ENCODE measurements at places on chromosomes 5 and 9.

DNA sequence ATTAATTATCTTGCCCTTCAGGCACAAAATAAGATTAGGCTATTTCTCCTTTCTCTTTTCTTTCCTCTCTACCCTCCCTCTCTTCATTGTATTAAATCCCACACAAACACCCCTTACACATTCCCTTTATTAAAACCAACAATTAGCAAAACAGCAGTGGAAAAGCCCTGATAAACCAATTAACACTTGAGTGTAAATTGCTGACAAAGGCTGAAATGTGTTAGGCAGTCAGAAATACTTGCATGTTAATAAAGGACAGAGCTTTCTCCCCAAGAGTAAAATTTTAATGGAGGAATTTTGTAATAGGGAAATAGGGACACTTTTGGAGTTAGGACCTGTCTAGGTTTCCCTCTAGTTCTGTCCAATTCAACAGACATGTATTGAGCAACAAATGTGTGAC lies 370.9 kb downstream of the MRPS30 start:
- no peak for DNase-seq

DNA sequence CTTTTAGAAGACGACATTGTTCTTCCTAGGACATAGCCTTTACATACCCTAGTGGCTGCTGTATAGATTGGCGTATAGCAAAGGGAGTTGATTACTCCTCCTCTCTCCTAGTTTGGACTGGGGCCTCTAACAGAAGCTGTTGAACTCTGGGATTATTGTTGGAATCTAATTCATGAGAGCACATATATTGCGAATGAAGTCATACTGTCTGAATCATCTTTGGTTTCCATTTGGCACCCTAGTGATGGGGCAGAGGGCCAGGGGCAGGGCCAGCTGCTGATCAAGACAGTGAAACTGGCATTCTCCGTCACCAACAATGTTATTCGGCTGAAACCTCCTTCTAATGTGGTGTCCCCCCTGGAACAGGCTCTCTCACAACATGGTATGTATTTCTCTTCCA lies 40.3 kb downstream of the NUP188 start:
- no peak for DNase-seq

DNA sequence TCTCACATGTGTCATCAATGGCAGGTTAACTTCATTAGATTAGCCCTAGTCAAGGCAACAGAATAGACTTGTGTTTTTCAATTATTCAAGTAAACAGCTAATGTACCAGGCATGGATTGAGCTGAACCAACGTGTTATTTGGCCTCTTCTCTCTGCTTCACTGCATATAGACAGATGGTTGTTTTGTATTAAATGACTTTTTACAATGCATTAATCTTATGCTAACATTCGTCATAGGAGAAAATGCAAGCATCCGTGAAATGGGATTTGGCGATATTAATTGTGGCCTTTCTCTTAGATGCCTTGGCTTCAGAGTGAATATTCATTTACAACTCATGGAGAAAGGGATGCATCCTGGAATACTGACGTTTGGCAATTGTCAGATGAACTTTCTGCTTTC lies 208.0 kb downstream of the KCTD16 start:
- no peak for DNase-seq

DNA sequence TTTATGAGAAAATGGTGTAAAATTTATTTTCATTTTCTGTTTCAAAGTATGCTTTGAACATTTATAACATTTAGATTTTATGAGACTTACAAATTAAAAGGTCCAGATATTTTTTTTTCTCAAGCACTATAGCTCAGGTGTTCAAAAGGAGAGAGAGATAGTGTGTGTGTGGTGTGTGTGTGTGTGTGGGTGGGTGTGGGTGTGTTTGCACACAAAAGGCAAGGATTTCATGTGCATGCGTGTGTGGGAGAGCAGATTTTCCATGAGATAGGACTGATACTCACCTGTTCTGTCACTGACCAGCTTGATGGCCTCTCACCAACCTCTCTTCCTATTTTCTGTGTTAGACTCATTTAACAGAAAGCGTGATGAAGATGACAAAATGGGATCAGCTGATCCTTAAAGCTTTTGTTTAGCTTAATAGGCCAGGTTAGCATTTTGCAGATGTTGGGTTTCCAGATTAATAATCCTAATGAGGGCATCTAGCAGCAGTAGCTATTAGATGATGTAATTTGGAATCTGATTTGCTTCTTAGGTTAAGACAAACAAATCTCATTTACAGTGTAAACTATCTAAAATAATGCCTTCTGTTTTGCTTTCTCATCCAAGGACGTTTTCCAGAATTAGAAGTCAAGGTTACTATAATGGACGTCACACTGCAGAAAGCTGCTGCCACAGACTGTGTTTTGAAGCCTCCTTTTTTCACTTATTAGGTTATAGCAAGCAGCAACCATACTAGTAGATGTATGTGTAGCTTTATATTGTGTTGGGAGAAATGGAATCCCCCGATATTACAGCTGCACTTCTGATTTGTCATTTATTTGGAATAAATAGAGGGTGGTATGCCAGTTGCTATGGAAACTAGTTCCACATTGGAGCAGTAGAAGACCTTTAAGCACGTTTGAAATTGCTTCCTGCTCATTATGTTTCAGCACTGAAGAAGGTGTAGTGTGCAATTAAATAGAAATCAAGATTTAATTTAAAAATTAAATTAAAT lies 355.6 kb downstream of the TAF11L14 start:
- DNase-seq: no peak
